ENCODE measurements at places on chromosomes 3 and 15.

- DNase-seq, result no peak
Measured at GRCh38 chr3:32217339-32217738, 21.1 kb upstream of the CMTM8 start.

DNA sequence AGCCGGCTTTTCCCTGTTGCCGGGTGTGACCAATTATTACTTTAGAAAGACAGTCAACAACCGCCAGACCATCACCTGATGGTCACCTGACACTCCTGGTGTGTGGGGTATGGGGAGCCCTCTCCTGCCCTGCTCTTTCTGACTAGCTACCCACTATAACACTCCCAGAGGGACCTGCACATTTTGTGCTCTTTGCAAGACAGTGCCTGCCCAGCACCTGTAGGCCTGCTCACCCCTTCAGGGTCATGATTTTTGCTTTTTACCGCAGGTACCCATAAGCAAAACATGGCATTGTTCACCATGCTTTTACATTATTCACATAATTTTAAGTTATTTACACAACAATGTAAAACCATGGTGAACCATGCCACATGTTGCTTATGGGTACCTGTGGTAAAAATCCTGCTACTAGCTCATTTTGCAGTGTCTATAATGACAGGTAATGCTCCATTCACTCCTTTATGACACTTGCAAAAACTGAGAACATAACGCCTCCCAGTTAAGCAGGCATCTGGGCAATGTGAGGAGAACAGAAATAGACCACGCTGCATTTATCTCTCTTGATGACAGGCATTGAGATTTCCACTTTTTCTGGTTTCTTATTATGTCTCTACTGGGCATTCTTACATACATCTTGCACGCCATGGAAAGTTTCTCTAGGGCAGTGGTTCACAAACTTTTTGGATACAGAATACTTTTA, 9.9 kb downstream of the CCRL2 start:
- no peak for DNase-seq

DNA sequence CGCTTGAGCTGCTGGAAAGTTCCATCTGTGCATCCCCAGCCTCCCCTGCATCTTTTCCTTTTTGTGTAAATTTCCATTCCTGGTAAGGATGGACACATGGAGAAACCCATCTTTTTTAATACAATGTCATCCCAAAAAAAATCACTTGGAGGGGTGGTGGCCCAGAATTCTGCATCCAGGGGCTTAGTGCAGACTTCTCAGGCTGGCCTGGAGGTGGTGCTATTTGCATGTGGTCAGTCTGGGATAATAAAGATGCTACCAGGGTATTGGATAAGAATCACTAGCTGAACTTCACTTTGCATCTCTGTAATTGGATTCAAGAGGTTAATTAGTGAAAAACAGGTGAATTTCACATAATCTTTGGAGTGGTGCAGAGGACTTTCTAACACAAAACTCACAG, 1.8 kb upstream of the ZSCAN2 start:
- no peak for DNase-seq

DNA sequence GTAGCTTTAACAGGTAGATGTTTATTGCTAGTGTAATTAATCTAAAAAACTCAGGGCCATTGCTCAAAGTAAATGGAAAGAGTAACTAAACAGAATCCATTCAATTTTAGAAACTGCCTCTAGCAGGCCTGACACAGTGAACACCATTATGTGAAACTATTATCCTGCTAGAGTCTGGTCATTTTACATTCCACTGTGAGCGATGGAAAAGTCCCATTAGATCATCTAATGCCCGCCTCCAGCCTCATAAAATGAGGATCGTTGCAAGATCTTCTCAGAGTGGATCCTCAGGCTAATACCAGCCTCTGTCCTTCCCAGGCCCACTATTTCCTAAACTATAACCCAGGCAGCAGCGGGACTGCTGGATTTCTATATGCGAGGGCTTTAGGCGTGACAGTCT, 107.7 kb downstream of the WDR76 start:
- no peak for DNase-seq

DNA sequence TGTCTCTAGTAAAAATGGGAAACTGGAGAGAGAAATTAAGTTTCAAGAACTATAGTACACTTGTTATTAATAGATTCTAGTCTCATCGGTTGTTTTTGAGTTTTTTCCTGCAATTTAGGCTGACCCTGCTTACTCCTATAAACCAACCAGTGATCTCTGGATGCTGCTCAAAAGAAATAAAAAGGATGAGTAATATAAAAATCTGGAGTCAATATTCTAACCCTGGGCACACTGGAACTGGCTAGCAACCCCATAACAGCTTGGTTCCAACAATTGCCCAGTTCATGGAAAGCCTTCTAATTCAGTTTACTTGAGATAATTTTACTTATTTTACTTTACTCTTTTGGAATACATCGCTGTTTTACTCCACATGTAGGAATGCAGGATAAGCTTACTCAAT, 211.6 kb downstream of the GBE1 start:
- no peak for DNase-seq

DNA sequence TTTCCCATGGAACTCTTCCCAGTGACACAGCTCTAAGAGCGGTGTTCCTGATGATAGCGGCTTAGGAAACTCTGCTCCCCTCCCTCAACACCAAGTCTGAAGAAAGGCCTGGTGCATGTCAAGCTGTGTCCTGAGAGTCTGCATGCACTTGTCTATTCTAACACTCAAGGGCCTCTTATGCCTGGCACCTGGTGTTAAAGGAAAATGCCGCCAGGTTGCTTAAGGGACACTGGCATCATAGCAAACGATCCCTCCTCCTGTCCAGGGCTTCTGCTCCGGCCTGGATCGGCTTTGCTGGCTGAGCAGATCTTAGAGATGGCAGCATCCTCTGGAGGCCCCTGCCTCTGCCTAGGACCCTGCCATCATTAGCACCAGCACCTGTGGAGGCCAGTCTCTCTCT, 121.7 kb downstream of the MEGF11 start:
- DNase-seq, result no peak

DNA sequence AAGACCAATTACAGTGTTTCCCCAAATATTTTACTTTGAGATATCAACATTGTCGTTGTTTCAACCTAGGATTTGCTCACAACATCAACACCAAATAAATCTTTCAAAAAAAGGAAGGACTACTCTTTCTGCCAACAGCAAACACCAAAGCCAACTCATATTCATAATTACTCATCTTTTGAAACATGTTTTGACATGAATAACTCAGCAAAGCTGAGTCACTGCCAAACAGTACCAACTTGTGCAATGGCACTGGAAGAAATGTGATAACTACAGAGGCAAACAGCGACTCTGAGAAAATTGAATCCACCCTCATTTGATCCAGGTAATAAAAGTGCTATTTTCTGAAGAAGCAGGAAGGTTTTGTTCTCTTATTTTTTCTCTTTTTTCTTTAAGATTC, 67.2 kb downstream of the PEX5L start:
- no peak for DNase-seq

DNA sequence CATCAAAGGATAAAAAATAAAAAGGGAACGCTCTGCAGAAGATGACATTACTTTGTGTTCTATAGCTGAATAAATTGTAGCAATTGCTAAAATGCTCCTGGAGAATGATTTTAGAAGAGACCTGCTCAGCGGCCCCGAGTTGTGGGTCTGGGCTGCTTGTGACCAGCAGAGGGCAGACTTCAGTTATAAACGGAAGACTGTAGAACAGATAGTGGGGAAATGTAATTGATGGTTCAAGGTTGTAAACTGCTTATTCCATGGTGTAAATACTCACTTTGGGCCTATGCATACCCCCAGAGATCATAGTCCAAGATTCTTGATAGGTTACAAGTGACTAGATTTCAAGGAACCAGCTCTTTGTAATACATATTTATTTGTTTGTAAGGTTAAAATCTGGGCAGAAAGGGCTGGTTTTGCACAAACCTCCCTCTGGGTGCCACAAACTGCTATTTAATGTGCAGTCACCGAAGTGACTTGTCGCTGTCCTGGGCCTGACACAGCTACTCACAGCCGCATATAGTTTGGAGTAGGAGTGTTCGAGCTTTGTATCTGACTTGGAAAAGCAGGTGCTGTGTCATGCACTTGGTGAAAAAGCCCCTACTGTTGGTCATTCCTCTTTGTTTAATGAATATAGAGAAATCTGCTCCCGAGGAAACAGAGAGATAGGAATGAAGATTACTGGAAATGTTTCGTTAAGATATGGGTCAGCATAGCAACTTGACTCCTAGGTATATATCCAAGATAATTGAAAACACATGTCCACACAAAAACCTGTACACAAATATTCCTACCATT, 34.7 kb upstream of the NDUFB4 start:
- DNase-seq, result peak; percentile 24

- DNase-seq, result no peak
Measured at GRCh38 chr3:152269056-152269830, 514 bp downstream of the MBNL1 start.

DNA sequence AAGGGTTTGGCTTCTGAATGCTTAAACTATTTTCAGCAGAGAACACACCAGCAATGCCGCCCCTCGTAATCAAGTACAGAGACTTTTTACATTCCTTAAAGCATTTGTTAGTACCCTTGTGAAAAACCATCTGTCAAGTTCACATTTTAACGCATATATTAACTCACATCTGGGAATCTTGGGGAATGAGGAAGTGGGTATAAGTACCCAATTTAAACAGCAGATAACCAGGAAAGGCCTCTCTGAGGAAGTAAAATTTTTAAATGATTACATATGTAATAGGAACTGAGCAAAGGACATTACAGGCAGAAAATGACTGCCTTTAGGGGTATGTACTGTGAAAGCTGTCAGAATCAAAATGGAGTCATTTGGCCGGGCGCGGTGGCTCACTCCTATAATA, 12.8 kb upstream of the CFAP44 start:
- DNase-seq, result no peak

DNA sequence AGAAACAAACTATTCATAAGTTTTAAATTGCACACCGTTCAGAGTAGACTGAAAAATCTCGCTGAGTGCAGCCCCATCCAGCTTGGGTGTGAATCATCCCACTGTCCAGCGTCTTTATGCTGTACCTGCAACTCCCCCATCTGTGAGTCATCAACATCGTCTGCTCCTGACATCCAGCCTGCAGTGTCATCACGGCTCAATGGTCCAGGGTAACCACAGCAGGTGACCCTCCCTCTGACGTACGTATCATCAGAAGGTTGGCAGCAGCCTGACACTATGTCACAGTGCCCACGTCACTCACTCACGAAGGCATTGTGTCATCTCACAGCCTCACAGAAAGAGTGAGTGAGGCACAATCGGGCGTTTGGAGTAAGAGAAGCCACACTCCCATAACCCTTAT, 65.2 kb downstream of the TPRA1 start:
- DNase-seq, result no peak

DNA sequence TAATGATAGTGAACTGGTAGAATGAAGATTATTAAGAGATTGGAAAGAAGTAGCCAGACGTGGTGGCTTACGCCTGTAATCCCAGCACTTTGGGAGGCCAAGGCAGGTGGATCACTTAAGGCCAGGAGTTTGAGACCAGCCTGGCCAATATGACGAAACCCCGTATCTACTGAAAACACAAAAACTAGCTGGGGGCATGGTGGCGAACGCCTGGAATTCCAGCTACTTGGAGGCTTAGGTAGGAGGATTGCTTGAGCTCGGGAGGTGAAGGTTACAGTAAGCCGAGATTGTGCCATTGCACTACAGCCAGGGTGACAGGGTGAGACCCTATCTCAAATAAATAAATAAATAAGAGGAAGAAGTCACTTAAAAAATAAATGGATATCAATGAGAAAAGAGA, 14.0 kb downstream of the USP8 start:
- no peak for DNase-seq

- no peak for DNase-seq
Measured at GRCh38 chr3:113663324-113663750, 33.1 kb downstream of the USF3 start.

GRCh38 chr15:41775651-41776050, 1.4 kb downstream of the MAPKBP1 start:
- no peak for DNase-seq

- no peak for DNase-seq
Measured at GRCh38 chr3:141368062-141368924, at the start of gene ZBTB38. TSS of gene ZBTB38 (plus strand) at chr3:141368504. CDS start at chr3:141442389, 73,885 bp downstream.

- DNase-seq, result no peak
Measured at GRCh38 chr3:64226730-64227129, 1.5 kb upstream of the PRICKLE2 start.

DNA sequence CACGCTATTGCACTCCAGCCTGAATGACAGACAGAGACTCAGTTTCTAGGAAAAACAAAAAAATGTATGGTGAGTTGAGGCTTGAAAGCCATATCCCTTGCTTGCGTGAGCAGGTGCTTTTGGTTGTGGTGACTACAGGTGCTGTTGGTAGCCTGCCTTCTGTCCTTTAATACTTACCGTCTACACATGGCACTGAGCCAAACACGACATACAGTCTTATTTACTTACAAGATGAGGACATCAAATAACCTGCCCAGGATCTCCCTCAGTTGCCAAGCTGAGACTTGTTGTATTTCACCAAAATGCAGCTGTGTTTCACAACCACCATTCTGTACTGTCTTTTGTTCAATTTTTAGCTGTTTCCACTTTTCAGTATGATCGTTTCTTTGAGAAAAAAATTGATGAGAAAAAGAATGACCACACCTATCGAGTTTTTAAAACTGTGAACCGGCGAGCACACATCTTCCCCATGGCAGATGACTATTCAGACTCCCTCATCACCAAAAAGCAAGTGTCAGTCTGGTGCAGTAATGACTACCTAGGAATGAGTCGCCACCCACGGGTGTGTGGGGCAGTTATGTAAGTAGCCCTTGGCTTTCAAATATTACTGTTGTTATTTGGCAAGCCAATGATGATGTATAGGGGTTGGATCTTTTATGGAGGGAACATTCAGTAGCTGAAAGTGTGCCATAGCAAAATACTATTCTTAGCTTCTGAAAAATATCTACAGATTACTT, 6.5 kb downstream of the ALAS1 start:
- no peak for DNase-seq

DNA sequence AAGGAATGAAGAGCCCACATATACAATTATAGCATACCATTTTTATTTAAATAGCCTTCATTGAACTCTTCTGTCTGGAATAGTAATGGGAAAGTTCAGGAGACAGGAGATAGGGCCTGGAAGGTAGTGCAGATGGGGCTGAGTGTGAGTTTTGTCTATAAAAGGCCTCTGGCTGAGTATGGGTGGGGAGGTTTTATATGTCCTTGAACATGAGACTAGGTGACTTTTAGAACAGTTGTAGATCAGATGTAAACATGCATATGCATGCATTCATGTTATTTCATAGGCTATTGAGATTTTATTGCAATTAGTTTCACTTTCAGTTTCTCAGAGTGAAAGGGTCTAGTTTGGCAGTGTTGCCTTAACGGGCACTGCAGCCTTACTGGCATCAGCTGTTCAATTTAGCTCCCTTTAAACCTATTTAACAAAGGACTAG, 27.1 kb downstream of the CGGBP1 start:
- no peak for DNase-seq

DNA sequence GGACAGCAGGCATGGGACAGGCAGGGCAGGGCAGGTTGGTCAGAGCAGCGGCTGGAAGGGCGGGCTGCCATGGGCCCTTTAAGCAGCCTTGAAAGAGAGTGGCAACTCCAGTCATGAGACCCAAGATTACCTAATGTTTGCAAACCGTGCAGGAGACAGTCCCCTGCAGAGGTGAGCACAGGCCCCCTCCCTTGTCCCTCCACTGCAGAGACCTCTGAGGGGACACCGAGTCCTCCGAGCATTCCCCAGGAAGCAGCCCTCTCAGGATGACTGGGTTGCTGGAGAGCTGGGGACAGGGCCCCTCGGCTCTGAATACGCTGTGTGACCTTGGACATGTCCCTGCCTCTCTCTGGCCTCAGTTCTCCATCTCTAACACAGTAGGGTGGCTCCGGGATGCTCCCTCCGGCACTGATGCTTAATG, 81.4 kb downstream of the IQSEC1 start:
- no peak for DNase-seq

GRCh38 chr3:190058521-190059241, 62.0 kb downstream of the P3H2 start:
- no peak for DNase-seq

- no peak for DNase-seq
Measured at GRCh38 chr15:23467110-23467600, 20.1 kb upstream of the GOLGA6L2 start.

Measured in stimulated activated CD4-positive, alpha-beta T cell treated with anti-CD3 and anti-CD28 coated beads, TNF-alpha, amount 100 ng/mL, for 24 hours (primary cell).